ENCODE measurements at places on chromosomes 7 and 10.

GRCh38 chr10:95792211-95792780, 36.3 kb downstream of the ENTPD1 start:
- no peak for DNase-seq

GRCh38 chr7:1610013-1610677, 40.3 kb upstream of the PSMG3 start:
- no peak for DNase-seq

DNA sequence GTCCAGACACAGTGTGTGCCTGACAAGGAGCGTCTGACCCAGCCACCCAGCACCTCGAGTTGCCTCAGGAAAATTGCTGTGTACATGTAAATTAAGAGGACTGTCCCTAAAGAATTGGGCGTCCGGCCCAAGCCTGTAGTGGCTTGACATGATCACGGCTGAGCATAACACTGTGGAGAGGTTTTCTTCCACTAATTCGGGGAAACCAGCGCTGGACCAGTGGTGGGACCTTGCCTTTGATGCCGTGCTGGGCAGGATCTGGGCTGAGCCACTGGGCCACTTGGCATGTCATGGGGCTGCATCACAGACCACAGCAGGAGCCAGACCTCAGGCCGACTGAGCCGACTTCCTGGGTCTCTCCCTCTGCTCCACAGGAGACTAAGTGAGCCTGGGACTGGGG, 282.5 kb downstream of the GLRX3 start:
- no peak for DNase-seq

DNA sequence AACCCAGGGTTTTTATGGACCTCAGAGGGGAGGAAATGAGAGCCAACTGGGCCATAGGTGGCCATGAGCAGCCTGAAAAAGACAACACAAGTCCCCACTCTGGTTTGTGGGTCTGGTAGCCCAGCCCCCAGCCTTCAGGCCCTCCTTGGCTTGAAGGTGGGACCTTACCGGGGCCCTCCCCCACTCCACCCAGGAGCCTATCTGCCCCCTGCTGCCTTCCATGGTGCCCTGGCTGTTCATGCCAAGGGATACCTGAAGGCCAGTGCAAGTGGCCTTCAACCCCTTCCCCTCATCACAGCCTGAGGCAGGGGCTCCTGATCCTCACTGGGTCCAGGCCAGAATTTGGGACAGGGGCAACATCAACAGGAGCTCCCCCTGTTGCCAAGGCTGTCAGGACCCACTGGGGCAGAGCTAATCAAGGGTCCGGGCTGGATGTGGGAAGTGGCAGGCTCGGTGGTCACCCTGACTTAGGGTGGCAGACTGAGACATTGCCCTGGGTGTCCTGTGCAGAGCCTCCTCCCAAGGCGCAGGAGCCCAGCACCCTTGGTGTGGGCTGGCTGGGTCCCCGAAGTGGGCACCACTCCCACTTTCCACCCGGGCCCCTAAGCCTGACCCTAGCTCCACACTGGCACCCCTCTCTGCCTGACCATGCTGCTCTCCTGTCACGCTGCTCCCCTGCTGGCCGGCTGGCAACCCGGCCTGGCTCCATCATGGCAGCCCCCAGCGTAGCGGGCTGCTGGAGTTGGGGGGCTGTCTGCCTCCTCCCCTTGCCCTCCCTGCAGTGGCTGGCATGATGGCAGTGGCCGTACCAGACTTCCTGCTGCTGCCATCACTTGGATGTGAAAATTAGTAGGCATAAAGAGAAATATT, 6.4 kb downstream of the WDFY4 start:
- no peak for DNase-seq

GRCh38 chr10:97095701-97096260, 90.0 kb downstream of the SLIT1 start:
- no peak for DNase-seq

GRCh38 chr7:1898628-1899185, 228.6 kb downstream of the ELFN1 start:
- DNase-seq, result no peak

DNA sequence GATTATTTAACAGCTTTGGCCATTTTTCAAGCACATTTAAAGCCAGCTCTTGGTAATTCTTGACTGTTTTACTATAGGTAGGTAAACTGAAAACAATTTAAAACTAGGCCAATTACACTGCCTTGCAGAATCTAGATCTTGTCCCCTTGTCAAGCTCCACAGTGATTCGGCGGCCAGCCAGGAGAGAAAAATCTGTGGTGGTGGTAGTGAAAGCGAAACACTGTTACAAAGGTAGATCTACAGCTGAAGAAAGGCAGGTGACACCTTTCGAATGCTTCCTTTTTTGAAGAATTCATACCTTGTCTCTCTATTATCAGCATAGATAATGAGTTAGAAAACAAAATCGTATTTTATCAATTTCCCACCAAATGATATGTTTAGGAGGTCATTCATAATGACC, 218.3 kb downstream of the POU6F2 start:
- no peak for DNase-seq

- no peak for DNase-seq
Observed at GRCh38 chr7:76031964-76032363, 15.8 kb downstream of the STYXL1 start.

- DNase-seq, result no peak
Observed at GRCh38 chr10:130263289-130263688, 127.1 kb downstream of the GLRX3 start.
